GM06990 (cell line): ENCODE measurements at places on chromosomes 11 and 22.
A peak's percentile ranks its signal among the peaks of the same experiment; 100 is the strongest.

DNA sequence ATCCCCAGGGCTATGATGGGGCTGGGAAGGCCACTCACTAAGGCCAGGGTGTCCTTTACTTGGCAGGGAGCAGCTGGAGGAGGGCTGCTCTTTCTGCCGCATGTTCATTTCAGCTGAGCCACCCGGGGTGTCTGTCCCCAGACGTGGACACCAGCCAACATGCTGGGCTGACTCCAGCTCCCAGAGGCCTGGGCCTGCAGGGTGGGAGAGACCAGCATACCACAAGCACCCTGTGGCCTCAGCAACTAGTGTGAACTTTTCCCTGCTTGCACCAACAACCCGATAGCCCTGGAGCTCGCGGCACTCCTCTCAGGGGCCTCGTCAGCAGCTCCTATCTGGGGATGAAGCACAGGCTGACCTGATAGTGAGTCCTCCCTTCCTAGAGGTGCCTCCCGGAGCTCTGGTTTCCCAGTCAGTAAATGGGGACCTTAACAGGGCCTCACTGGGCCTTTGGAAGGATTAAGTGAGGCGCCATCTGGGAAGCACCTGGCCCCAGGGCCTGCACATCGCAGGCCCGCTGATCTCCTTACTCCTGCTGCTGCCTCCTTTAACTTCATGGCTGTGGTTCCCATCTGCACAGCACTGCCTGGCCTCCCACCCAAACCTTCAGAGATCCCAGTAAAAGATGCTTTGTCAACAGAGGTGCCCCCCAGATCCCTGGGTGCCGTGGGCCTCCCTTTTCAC lies 83.4 kb downstream of the GALNT18 start:
- no peak for DNase-seq

GRCh38 chr11:47184711-47185304 lies 1.4 kb downstream of the PACSIN3 start:
- DNase-seq, result no peak

- no peak for DNase-seq
Observed at GRCh38 chr11:10318527-10318802, 13.6 kb downstream of the ADM start.

DNA sequence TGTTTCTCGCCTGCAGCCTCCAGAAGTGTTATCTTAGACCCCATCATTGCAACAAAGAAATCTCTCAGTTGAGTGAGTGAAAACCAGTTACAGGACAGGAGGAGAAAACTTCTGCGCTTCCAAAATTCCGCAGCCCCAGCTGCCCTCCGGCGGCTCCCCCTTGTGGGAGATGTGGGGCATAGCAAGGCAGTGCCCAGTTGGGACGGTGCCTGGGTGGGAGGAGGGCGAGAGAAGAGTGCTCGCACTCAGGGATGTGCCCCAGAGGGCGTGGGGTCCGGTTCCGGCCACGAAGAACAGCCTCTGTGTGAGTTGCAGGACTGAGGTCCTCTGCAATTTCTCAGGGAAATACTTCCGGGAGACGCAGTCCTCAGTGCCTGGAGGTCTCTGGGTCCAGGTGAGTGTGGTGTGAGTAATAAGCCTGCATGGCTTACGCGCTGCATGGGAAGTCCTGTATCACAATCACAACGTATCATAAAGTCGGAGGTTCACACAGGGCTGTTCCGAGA lies 87.0 kb upstream of the BLID start:
- DNase-seq, result peak; percentile 11

DNA sequence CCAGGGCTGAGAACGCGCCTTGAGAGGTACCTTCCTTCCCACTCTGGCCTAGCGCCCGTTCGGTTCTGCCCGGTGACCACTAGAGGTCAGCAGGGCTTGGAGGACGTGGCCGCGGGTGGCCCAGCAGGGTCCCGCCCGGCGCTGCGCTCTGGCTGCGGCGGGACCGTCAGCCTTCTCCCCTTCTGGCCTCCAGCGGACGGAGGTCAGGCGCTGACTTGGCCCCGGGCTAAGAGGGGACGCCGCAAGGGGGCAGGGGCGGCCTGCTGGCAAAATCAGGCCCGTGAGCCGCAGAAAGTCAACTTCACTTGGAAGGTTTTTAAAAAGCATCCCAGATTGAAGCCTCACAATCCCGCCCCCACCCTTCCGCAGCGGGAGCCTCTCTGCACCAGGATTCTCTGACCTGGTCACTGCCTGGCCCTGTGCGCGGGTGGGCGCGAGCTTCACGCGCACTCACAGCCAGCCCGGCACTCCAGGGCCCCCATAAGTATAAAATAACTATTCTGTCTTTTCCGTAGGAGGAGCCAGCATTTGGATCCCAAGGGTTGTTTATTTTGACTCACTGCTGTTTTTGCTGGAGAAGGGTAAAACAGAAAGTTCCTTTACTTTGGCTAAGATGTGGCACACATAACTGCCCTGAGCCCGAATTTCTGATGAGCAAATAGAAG lies 23.2 kb upstream of the ZBTB16 start:
- no peak for DNase-seq

DNA sequence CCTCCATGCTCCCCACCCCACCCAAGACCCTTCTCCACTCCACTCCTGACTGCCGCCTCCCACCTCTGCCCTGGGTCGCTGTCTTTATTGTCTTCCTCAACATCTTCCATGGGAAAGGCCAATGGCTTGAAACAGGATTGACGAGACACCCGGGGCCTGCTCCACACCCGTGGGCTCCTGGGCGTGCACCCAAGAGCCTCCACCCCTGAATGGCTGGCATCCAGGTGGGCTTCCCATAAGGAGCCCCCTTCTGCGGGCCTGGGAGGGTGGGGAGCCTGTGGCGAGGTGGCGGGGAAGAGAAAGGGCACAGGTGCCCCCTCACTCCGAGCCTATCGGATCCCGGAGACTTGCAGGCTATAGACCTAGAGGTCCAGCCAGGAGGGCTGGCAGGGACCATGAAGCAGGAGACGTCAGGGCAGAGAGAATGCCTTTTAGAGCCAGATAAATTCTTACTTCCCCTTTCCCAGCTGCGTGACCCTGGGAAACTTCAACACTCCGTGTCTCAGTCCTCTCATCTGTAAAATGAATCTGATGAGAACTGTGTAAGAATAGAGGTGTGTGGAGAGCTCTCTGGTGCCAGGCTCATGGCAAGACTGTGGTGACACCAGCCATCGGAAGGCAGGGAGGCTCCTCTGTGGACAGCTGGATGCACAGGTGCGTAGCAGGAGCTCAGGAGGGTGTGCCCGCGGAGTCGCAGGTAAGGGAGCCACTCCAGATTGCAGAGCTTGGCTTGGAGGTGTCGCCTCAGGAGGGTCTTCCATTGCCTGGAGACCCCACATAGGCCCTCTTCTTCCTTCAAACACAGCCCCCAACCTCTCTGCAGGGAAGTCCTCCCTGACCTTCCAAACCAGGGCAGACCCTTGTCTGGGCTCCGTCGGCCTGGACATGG lies 53.9 kb downstream of the SMIM38 start:
- DNase-seq, result no peak

GRCh38 chr11:102196816-102197215 lies 86.6 kb downstream of the YAP1 start:
- no peak for DNase-seq

- DNase-seq, result no peak
Observed at GRCh38 chr11:78949976-78950690, 375.5 kb upstream of the NARS2 start.
